T-helper 9 cell (primary cell): ENCODE measurements at places on chromosomes 2 and 18.

- DNase-seq, result no peak
Observed at GRCh38 chr2:49271060-49271606, 116.8 kb upstream of the FSHR start.

GRCh38 chr2:207676827-207677354 is 34.5 kb upstream of the CCNYL1 start:
- no peak for DNase-seq

DNA sequence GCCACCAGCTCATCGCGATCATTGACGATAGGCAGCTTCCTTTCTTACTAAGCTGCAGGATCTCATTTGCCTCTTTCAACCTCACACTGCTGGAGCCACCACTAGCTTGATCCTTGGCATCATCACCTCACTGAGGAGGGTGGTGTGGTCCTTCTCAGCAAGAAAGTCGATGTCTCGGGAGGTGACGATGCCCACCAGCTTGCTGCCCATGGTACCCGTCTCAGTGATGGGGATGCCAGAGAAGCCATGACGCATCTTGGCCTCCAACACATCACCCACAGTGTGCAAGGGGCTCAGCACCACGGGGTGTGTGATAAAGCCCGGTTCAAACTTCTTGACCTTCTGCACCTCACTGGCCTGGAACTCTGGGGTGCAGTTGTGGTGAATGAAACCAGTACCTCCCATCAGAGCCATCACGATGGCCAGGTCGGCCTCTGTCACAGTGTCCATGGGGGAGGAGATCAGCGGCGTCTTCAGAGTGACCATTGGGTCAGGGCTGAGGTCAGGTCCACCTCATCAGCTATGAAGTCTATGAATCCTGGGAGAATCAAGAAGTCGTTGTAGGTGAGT is 22.5 kb downstream of the CFLAR start:
- DNase-seq, result no peak

GRCh38 chr18:79317703-79318102 is 78.0 kb upstream of the NFATC1 start:
- no peak for DNase-seq

DNA sequence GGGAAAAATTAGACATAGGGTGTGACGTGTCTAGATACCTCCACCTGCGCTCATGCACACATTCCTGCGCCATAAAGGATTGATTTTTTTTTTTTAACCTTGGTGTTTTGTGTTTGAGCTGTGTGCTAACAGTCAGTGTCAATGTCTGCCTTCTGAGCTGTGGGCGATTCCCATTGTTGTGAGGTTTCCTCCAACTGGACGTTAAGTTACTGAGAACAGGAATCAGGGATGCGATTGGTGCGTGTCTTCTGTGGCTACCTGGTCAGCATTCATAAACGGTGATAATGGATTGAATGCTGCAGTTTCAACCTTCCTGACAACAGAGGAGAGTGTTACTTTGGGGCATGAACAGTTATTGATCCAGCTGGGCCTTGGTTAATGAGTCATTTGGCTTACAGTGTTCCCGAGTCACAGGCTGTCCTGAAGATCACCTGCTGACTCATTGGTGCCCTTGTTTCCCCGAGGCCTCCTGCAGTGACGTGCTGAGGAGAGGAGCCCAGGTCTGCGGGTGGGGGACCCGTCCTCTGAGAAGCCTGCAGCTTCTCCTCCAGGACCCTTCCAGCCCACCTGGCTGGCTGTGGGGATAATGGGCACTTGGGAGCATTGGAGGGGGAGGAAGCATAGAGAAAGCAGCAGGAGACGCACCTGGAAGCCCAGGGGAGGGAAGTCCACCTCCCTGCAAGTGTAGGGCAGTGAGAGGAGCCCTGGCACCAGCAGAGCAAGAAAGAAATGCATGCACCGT is 25.8 kb upstream of the CABYR start:
- no peak for DNase-seq

DNA sequence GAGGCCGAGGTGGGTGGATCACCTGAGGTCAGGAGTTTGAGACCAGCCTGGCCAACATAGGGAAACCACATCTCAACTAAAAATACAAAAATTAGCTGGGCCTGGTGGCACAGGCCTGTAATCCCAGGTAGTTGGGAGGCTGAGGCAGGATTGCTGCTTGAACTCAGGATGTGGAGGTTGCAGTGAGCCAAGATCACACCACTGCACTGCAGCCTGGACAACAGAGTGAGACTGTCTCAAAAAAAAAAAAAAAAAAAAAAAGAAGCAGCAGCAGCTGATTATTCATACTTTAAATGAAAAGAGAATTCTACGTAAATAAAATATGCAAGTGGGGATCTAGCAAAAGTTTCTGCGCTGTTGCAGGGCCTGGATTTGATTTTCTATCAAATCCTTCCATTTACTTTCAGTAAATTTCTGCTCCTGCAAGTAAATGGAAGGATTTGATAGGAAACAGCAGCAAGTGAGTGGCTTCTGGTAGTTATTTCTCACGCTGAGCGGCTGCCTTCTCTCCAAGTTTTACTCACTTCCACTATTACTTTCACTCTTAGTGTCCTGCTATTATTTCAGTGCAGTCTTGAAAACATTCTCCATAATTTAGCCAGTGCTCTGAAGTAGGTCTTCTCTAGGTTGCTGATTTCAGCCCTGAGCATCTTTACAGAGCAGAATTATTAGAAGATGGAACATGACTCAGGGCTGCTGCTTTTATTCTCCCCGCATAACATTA is 68.4 kb downstream of the SLC16A14 start:
- no peak for DNase-seq

GRCh38 chr2:218985021-218985324 is at the start of gene FEV:
Gene FEV, minus strand, starts transcription at chr2:218985184. Its CDS starts 109 bp downstream, at chr2:218985075.
- DNase-seq, result no peak

GRCh38 chr2:75512455-75513212 is 48.1 kb downstream of the EVA1A start:
- DNase-seq, result no peak
